Stimulated activated CD8-positive, alpha-beta memory T cell treated with anti-CD3 and anti-CD28 coated beads, Interleukin-15, amount 100 ng/mL, for 48 hours (primary cell): ENCODE measurements at places on chromosomes 12 and 14.

- DNase-seq = no peak
Measured at GRCh38 chr12:115232455-115233156, 548.6 kb upstream of the TBX3 start.

DNA sequence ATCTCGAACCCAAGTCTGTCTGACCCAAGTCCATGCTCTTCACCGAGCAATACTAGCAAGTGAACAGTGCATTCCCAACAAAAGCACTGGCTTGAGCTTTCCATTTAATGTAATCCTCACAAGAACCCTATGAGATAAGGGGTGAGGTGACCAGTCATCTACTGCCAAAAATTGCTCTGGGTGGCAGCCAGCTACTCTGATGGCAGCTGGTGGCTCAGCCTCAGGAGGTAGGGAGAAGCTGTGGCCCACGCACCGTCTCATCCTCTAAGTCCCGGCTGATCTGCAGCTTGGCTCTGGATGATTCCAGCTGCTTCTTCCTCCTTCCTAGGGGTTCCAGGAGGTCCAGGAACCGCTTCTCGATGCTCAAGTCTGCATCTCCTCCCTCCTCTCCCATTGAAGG, 75.2 kb downstream of the PLEKHG3 start:
- DNase-seq = no peak

DNA sequence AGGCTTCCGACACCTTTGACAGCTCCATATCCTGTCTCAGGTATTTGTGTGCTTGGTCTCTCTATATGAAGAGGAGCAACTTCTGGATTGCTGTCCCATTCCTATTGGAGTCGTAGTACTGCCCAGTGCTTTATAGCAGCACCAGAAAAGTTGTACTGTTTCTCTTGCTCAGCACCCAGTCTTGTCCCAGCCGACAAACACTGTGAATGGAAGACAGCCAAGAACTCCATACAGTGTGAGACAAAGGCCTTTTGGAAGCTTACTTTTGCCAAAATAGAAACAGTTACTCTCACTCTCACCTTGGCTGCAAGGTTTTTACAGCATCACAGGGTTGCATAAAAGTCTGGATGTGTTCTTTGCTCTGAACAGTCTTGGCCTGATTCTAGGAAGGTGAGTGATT, 105.3 kb downstream of the TGFB3 start:
- no peak for DNase-seq

DNA sequence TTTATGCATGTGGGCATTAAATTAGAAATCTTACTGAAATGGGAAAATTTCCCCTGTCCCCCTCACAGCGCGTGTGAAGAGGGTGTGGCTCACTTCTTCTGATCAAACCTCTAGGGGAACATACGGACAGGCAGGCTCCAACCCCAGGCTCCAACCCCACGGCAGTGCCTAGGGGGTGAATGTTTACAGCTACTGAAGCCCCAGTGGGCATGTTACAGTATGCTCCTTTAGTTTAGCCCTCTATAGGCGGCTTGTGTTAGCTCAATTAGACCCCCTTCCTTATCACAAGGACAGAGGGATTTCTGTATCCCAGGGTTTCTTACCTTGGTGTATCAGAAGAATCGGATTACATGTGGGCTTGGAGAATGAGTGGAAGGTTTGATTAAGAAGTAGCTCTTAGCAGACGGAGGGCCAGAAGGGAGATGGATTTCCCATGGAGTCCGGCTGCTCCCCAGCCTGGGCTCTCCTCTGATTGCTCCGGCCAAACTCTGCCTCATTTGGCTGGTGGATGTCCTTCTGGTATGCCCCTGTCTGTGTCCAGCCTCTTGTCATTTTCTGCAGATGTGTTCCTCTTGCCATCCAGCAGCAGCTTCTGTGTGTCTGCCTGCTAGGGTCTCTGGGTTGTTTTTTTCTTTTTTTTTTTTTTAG, 223.7 kb downstream of the TMTC2 start:
- no peak for DNase-seq

- no peak for DNase-seq
Measured at GRCh38 chr12:7143564-7143963, 13.4 kb downstream of the CLSTN3 start.

DNA sequence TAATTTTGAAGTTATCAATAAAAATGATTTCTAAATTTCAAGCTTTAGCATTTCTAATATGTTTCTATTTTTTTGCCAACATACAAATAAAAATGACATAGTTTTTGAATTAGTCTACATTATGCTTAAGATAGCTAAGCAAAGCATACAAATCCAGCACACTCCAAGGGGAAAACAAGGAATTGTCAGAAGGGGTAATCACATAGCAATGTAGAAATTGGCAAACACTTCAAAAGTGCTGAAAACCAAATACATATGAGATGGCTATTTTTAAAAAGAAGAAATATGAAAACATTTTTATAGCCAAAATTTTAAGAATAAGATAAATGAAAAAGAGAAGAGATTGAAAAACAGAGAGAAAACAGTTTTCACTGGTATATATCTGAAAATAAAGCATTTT, 308.0 kb downstream of the SLC6A15 start:
- no peak for DNase-seq

GRCh38 chr12:105296116-105297089, 34.1 kb upstream of the C12orf75 start:
- DNase-seq = no peak

DNA sequence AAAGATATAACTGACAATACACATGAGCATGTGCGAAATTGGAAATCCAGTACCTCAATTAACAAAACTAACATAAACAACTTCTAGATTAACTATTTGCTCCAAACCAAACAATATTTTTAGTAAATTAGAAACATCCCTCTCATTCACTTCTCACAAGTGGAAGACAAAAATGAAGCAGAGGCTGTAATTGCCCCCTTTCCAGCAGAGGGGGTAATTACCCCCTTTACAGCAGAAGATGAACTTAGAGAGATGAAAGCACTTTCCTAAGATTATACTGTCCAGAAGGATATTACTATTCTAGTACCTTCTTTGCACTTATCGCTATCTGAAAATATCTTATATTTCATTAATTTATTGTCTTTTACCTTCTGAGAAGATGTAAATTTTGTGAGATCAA, 1025.2 kb downstream of the FSCB start:
- DNase-seq = no peak

- DNase-seq = no peak
Measured at GRCh38 chr12:15468911-15469310, 146.6 kb downstream of the PTPRO start.

DNA sequence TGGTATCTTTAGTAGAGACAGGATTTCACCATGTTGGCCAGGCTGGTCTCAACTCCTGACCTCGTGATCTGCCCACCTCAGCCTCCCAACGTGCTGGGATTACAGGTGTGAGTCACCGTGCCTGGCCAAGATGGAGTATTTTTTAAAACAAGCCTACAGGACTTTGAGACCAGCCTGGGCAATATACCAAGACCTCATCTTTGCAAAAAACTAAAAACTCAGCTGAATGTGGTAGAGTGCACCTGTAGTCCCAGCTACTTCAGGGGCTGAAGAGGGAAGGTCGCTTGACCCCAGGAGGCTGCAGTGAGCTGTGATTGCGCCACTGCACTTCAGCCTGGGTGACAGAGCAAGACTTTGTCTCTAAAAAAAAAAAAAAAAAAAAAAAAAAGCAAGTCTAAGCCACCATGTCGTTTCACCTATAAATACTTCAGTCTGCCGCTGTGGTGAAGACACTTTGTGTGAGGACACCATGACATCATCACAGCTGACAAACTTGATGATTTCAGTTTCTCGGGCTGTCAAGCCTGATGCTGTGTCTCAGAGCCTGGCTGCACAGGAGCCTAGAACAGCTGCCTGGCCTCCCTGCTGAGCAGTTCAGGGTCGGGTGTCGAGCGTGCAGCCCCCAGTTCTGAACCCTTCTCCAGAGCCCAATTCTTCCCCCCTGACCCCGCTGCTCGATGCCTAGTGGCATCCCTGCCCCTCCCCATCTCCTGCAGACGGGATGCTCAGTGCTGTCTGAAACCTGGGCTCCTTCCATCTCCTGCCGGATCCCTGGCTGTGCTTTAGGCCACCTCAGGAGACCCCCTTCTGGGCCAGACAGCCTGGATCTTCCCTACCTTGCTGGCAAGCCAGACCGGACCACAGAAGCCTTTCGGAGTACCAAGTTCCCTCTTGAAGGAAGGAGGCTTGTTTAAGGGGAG, 119.2 kb upstream of the EVL start:
- no peak for DNase-seq

- no peak for DNase-seq
Measured at GRCh38 chr12:126506426-126507182, 1441.4 kb downstream of the AACS start.

GRCh38 chr12:81450920-81451739, 308.0 kb downstream of the PPFIA2 start:
- no peak for DNase-seq

DNA sequence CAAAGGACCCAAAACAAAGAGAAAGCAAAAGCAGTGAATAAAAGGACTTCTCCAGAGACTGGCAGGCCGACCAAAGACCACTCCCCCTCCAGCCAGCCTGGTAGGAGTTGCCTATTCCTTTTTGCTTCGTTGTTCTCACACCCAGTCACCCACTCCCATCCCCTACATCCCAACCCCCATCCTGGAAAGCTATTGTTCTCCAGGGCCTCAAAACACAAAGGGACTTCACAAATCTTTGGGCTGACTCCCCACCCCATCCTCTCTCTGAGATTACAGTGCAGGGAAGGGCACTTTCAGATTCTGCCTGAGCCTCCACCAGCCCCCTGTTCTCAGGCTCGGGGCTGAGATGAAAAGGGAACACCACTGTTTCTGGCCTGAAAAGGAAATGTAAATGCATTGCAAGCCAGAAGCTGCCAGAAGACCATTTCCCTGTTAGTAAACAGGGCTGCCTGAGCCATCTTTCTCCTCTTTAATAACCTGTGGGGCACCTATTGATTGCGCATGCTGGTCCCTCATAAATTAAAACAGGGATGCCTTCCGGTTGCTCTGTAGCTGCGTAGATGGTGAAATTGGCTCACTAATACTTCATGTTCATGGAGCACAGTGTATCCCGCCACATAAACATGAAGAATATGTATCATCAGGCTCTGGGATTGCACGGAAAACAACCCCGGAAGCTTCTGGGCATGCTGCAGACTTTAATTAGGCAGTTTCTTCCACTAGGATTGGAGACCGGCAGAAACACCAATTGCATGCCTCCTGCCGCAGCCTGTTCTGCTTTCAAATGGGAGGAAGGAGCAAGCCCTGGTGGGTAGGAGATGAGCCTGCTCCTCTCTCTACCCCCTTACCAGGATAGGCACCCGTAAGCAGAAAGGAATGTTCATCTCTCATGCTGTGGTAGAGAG, 130.3 kb upstream of the FUT8 start:
- no peak for DNase-seq

GRCh38 chr14:93146119-93146518, 30.4 kb upstream of the ITPK1 start:
- DNase-seq = no peak

GRCh38 chr14:44896275-44897040, 65.3 kb downstream of the KLHL28 start:
- DNase-seq = no peak

- DNase-seq = no peak
Measured at GRCh38 chr12:38838056-38838850, 67.1 kb downstream of the CPNE8 start.

DNA sequence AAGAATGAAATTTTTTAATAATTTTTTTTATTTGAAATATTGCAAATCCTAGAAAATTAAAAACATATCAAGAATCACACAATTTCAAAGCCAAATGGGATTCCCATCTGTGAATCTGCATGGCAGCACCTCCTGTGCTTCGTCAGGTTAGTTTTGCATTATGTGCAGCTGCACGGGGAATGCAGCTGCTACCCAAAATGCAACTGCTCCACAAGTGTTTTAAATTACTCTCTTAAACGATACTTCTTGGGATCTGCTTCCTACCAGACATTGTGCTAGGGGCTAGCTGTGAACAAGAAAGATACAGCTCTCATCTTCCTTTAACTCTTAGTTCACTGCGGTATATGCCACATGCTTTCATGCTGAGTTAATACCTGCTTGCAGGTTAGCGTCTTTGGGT, 154.2 kb downstream of the CRADD start:
- no peak for DNase-seq

GRCh38 chr12:98319716-98320425, 195.5 kb upstream of the TMPO start:
- no peak for DNase-seq

GRCh38 chr12:132354982-132355680, 25.7 kb upstream of the GALNT9 start:
- DNase-seq = no peak
